ENCODE measurements at places on chromosomes 1 and 21.

- no peak for DNase-seq
Observed at GRCh38 chr21:41226853-41227252, 58.9 kb downstream of the BACE2 start.

- DNase-seq, result no peak
Observed at GRCh38 chr1:154806333-154806732, 63.7 kb downstream of the KCNN3 start.

GRCh38 chr1:18915341-18915740 lies 13.0 kb upstream of the ALDH4A1 start:
- no peak for DNase-seq

- DNase-seq, result no peak
Observed at GRCh38 chr1:86788300-86789206, 84.2 kb downstream of the SH3GLB1 start.

DNA sequence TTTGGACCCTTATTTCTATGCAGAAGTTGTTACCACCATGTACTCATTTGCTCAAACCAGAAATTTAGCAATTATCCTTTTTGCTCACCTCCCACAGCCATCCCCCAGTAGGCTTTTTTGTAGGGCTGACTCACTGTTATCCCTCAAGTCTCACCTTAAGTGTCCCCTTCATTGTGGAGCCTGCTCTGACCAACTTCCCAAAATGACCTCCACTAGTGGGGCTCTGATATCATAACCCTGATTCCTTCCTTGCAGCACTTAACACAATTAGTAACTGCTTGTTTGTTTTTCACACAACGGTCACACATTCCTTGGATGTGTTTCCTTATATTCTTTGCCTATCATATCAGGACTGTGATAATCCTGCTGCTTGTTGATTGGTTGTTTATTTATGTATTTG lies 76.7 kb downstream of the PATJ start:
- no peak for DNase-seq

DNA sequence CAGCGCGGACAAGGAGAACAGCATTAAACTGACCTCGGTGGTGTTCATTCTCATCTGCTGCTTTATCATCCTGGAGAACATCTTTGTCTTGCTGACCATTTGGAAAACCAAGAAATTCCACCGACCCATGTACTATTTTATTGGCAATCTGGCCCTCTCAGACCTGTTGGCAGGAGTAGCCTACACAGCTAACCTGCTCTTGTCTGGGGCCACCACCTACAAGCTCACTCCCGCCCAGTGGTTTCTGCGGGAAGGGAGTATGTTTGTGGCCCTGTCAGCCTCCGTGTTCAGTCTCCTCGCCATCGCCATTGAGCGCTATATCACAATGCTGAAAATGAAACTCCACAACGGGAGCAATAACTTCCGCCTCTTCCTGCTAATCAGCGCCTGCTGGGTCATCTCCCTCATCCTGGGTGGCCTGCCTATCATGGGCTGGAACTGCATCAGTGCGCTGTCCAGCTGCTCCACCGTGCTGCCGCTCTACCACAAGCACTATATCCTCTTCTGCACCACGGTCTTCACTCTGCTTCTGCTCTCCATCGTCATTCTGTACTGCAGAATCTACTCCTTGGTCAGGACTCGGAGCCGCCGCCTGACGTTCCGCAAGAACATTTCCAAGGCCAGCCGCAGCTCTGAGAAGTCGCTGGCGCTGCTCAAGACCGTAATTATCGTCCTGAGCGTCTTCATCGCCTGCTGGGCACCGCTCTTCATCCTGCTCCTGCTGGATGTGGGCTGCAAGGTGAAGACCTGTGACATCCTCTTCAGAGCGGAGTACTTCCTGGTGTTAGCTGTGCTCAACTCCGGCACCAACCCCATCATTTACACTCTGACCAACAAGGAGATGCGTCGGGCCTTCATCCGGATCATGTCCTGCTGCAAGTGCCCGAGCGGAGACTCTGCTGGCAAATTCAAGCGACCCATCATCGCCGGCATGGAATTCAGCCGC lies 2.5 kb downstream of the S1PR1 start:
- DNase-seq, result no peak

DNA sequence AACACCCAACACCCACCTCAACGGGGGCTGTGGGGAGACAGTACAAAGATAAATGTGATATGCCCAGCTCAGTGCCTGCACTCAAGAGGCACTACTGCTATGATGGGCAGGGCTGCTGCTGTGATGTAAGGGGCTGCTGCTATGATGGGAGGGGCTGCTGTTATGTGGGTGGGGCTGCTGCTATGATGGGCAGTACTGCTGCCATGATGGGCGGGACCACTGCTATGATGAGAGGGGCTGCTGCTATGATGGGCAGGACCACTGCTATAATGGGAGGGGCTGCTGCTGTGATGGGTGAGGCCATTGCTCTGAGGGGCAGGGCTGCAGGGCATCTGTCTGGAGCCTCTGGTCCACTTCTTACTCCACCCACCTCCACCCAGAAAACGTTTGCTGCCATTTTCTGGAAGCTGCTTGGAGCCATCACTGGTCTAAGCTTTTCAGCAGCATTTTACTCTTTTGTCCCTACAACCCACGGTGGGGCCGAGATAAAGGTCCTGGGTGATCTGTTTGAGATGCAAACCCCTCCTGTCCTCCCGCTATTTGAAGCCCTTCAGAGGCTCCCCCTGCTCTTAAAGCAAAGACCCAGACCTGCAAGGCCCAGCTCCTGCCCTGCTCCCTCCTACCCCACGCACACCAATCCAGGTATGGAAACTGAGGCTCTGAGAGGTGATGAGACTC lies 656.9 kb downstream of the PTPRU start:
- no peak for DNase-seq

GRCh38 chr1:247114351-247115140 lies 10.4 kb upstream of the ZNF669 start:
- DNase-seq, result no peak

- DNase-seq, result no peak
Observed at GRCh38 chr21:21109736-21110135, 111.5 kb downstream of the NCAM2 start.

DNA sequence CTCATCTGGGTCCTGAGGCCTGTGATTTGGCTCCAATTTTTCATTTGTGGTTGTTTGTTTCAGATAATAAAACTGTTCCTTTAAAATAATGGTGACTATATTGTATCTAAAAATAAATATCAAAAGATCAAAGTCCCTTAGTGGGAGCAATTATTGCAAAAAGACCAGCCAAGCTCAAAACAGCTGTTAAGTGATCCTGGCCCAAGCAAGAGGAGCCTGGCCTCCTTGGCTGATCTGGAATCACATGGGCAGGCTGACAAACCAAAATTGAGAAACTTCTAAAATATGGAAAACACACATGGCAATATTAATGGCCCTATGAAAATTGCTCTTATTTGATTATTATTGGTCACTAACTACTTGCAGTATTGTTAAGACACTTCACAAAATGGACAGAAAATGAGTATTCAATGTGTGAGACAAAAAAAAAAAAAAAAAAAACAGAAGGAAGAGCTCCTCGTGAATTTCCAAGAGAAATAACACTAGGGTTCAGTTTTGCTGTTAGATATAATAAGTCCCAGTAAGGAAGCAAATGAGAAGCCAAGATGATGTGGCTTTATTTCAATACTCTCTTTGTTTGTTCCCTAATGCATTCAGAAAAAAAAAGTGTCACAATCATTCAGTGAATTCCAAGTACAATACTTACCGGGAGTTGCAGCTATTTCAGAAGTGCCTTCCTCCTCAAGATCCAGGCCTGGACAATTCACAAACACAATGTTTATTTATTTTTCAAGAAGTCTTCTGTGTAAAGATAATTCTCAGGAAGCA lies 105.1 kb downstream of the SEC16B start:
- no peak for DNase-seq

DNA sequence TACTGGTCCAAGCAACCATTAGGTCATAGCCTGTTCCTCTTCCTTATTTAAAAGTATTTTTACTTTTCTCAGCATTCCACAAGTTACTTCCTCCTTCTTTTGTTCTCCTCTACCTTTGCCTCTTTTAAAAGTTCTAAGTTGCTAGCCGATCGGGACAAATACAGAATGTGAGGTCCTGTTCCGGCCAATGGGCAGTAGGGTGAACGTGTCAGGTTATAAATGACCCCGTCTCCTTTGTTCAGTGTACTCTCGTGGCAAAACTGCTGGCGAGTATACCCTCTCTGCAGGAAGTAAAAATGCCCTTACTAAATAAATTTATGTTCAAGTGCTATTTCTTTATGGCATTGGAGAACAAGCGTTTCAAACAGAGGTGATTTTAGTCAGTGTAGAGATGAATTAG lies 2.5 kb downstream of the ADCY10 start:
- DNase-seq, result no peak

DNA sequence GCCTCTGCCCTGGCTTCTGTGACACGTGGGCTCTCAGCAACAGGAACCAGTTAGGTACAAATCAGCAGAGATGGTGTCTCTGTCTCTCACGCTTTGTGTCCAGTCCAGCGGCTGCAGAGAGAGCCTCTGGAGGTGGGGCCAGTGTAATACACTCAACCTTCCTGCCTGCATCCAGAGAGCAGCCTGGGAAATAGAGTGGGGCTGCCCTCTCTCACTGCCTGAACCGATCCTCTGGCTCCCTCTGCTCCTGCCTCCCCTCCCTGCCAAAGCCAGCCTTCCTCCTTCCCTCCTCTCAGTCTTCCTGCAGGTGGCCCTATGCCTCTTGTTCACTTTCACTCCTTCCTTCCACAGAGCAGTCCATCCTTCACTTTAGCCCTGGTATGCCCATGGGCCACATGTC lies at the start of gene ZNF648:
Gene ZNF648, minus strand, starts transcription at position 119 of the 400 bp plus-strand sequence. CDS start 3,702 bp downstream, outside the sequence.
- DNase-seq, result no peak

GRCh38 chr1:96837781-96838216 lies 116.2 kb downstream of the PTBP2 start:
- DNase-seq, result no peak

GRCh38 chr21:28580585-28580984 lies 412.1 kb downstream of the LTN1 start:
- no peak for DNase-seq

- no peak for DNase-seq
Observed at GRCh38 chr1:16607433-16607851, 5.9 kb downstream of the NBPF1 start.

- no peak for DNase-seq
Observed at GRCh38 chr1:202014060-202014459, 3.7 kb downstream of the ELF3 start.

DNA sequence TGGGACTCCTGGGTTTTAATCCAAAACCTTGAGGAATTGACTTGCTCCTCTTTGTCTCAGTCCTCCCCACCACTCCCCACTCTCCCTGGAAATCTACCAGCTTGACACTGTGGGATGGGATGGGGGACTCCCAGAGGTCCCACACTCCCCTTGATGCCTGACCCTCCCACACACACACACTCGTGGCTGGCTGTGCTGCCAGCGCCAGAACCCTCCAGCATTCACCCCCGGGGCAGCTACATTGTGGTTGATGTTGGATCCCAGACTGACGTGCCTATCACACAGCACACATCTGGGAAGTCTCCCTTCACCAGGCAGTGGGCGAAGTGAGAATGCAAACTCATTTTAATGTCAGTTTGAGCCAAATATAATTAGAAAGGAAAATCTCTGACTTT lies 10.0 kb downstream of the KIRREL1 start:
- no peak for DNase-seq

- DNase-seq, result no peak
Observed at GRCh38 chr21:35041122-35041521, 8.0 kb downstream of the RUNX1 start.

DNA sequence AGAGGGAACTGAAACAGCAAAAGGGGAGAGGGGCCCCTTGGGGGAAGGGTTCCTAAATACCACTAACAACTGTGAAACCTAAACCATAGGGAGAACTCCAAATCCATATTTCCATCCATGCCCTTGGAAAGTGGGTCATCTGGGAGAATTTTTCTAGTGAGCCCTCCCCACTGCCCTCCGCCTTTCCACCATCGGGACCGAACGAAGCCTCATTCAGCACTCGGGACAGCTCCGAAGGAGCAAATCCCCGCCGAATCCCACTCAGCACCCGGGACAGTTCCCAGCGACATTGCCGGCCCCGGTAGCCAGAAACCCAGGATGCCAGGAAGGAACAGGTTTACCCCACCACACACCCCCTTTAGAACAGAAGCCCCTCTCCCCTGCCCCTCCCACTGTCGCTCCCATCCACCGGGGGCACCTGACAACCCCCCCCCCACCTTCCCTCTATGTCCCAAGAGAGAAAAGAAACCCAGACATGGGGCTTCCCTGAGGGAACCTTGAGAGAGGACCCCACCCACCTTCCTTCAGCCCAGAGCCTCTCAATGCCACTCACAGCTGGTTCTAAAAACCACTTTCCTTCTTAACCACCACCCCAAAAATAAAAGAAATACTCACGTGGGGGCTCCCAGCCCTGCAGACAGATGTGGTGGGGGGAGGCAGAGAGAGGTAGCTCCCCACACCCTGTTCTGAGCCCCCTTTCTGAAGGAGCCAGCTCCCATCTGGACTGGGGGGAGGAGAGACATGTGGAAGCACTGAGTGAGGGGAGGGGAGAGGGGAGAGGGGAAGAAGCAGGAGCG lies 4.5 kb downstream of the DLGAP3 start:
- DNase-seq, result no peak

GRCh38 chr1:17642943-17643342 lies 103.4 kb downstream of the ARHGEF10L start:
- DNase-seq, result no peak

GRCh38 chr1:203274603-203275381 lies 30.5 kb upstream of the BTG2 start:
- no peak for DNase-seq

DNA sequence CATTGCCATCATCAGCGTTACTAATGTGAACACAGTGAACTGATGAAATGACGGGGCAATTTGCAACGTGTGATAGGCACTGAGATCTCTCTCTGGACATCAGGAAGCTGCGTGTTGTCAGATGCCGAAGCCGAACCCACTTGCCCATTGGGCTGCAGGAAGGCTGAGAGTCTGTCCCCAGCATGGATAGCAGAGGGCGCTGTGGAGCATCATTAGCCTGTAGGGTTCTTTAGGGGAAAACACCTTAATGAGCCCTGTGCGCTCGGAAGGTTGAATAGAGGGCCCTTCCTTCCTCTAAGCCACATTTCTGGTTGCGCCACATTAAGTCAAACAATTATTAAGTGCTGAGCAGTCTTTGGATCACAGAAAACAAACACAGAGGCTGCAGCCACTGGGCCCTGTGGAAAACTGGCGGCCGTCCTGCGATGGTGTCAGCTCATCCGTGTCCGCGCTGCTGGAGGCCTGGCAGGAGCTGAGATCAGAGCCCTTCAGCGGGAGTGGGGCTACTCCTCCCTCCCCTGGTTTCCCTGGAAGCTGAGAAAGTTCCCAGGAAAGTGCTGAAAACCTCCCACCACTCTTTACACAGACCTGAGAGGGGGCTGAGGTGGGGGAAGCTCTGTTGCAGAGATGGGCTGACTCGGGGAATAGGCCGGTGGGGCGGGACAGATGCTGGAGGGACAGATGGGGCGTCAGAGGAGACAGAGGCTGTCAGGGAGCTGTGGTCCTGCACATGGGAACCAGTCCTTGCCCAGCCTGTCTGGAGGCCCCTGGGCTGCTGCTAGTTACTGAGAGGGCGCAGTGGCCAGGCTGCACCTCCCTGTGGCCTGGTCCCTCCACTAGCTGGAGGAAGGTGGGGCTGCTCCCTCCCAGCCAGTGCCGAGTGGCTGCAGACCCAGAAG lies 12.7 kb downstream of the TFF2 start:
- DNase-seq, result peak; percentile 72

GRCh38 chr1:179055937-179056336 lies 25.9 kb upstream of the TOR3A start:
- no peak for DNase-seq

- no peak for DNase-seq
Observed at GRCh38 chr1:159835356-159835755, 8.7 kb downstream of the SLAMF8 start.

Data from stimulated activated CD4-positive, alpha-beta T cell treated with anti-CD3 and anti-CD28 coated beads, TNF-alpha, amount 100 ng/mL, for 4 hours (primary cell).